ENCODE measurements at places on chromosomes 4 and X.

DNA sequence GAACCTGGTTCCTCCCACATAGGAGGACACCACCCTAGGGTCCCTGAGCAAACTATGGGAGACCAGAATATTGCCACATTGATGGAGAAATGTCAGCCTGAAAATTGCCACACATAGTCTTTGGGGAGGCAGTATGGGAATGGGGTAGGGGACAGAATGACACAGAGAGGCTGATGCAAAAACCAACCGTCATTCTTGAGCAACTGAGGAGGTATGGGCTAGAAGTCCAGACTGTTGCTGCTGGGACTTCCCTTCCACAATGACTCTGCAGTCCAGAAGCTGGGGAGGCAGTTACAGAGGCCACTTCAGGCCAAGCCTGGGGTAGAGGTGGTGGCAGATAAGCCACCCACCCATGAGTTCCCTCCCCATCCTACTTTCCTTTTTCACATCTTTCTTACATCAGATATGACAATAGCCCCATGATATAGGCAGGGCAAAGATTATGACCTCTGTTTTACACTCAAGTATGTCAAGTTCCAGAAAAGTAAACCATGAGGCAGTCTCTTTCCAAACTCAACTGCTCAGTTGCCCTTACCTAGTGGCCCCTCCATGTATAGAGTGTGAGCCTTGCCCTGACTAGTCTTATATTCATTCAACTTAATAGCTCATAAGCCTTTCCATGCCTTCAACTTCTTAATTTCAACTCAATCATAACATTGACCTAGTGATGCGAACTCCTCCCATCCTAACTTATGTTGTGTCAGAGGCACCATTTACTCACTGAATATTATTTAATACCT lies 41.7 kb downstream of the VSIG4 start:
- no peak for DNase-seq

DNA sequence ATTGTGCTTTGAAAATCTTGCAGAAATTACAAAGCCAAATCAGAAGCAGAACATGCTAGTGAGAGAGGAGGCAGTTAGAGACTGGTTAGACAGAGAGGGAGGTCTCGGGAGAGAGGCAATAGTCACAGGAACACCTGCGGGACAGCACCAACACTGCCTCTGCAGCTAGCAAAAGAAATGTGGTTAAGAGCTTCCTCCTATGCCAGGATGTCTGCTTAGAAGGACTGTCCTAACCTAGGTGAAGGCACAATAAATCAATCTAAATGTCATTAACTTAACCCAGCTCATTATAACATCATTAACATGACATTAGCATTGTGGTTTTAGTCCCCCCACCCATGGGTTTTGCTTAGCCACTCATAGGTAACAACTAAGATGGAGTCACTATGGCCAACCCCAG lies 726.7 kb downstream of the PCDH18 start:
- no peak for DNase-seq

GRCh38 chr4:151690164-151690870 lies 70.5 kb downstream of the GATB start:
- no peak for DNase-seq

GRCh38 chr4:40247350-40247749 lies 50.5 kb downstream of the RHOH start:
- no peak for DNase-seq

DNA sequence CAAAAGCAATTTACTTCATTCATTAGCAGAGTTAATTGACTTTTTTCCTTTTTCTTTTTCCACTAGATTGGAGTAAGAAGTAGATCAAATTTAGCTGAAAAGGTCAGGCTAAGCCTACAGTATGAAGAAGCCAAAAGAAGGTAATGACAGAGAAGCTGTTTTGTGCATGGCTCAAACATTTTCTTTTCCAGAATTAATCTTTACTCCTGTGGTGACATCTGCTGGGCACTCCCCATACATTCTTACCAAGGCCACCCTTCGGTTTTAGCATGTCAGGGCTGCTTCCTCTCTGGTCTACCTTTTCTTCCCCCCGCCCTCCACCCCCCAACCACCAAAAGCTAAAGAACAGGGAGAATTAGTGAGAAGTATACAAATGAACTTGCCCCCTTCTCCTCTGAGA lies 70.2 kb downstream of the CLDN22 start:
- DNase-seq, result no peak

GRCh38 chr4:122086338-122087065 lies 65.6 kb upstream of the BLTP1 start:
- no peak for DNase-seq

GRCh38 chrX:112645774-112646173 lies 34.0 kb downstream of the LHFPL1 start:
- DNase-seq, result no peak

- no peak for DNase-seq
These were observed 303.7 kb upstream of the MAGEB2 start for GRCh38 chrX:29911673-29912072.

DNA sequence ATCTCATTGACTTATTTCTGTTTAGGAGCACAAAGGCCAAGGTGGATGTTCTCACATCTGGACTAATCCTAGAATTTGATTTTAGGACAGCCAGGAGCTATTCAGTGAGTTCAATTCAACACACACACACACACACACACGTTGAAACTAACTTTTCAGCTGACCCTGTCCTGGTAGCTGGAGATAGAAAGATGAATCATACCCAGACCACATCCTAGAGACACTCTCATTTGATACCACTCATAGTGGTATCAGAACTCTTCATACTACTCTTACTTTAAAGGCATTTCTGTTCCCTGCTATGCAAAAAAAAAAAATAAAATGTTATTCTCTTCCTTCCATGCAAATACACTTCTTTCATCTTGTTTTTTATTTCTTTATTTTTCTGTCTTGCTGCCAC lies 36.7 kb downstream of the KLF8 start:
- no peak for DNase-seq

All from stimulated activated CD4-positive, alpha-beta T cell treated with anti-CD3 and anti-CD28 coated beads, Interleukin-1b, Interleukin-23, amount 100 ng/mL, for 1 hour (primary cell).